ENCODE measurements at places on chromosomes 16 and 17. TPM values are rescaled to one million over a fixed set of nuclear protein-coding genes. Genes with fewer than 3 reads are reported as not detected.
A peak's percentile ranks its signal among the peaks of the same experiment; 100 is the strongest.

The CDH11 gene
- 931 TPM for total RNA-seq

The TMC8 gene
- total RNA-seq, result not detected

- peak; percentile 74 for DNase-seq
Measured at GRCh38 chr17:73474370-73474988, 162.7 kb upstream of the CDC42EP4 start.

DNA sequence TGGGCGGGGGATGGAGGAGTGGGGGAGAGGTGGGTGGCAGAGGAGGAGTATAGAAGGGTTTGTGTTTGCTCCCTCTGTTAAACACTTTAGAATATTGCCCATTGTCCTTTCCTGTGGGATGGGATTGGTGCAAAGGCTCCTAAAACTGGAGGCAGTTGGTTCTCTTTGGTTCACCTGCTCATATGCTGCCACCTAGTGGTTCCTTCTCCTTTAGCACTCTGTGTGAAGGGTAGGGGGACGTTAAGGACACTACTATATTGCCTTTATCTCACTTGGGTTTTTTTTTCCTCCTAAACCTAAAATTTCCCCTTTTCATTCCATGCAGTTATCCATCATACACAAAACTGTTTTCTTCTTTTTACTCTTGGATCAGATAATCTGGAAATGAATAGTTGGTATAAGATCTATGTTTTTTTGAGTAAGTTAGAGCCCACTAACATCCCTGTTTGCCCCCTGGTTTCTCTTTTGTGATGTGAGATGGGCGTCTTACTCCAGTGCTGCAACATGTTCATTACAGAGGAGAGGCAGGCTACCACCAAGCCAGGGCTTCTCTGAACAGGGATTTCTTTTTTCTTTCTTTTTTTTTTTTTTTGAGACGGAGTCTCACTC is 23.8 kb downstream of the SNX11 start:
- peak; percentile 75 for DNase-seq

GRCh38 chr16:31874366-31875111 is 932 bp downstream of the ZNF267 start:
- DNase-seq, result peak; percentile 69

- peak; percentile 74 for DNase-seq
Measured at GRCh38 chr17:17119533-17119932, 77.3 kb downstream of the MPRIP start.

DNA sequence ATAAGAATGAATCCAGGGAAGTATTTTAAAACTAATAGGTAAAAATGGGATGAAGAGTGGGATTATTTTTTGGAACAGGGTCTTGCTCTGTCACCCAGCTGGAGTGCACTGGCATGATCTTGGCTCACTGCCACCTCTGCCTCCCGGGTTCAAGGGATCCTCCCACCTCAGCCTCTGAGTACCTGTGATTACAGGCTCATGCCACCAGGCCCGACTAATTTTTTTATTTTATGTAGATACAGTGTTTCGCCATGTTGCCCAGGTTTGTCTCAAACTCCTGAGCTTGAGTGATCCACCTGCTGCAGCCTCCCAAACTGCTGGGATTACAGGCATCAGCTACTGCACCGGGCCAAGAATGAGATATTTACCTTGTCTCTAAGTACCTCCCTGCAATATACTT is 22.1 kb downstream of the NSMCE1 start:
- no peak for DNase-seq

DNA sequence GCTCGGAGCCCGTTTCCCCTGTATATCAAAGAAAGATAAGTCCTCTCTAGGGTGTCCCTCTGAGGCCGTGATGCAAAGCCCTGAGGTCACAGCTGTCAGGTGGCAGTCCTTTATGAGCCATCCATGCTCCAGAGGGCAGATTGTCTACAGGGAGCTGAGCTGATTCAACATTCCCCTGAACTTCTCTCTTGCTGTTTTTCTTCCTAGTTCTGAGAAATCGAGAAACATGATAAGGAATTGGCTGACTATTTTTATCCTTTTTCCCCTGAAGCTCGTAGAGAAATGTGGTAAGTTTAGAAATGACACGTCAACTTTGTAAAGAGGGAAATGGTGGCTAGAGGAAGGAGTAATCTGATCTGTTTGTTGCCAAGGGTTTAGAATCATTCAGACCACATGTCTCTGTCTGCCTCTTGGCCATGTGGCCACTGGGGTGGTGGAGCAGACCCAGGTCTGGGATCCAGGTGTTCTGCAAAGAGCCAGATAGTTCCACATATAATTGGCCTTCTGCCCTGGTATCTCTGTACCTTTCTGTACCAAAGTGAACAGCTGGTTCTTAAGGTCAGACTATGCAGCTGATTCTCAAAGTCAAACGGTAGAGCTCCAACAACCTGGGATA is 3.5 kb downstream of the CTNS start:
- no peak for DNase-seq

DNA sequence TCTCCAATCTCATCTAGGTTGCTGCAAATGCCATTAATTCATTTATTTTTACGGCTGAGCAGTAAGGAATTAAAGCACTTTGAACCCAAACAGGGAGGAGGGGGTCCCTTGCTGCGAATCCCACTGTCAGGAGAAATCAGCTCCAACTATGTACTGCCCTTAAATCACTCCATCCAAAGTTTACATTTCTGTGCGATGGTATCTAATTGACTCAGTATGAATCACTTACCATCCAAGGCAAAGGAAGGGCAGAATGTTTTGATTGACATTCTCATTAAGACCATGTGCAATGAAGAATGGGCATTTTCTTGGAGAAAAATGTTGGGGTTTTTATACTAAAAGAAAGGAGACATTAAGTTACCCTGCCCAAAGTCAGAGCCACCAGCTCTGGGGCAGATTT is 47.7 kb upstream of the XYLT1 start:
- peak; percentile 72 for DNase-seq
